NCI-H460 (cell line): ENCODE measurements at places on chromosomes 6 and 20.
A peak's percentile ranks its signal among the peaks of the same experiment; 100 is the strongest.

- no peak for DNase-seq
Measured at GRCh38 chr6:122995921-122996793, at the start of gene CLVS2. CLVS2 (plus strand) TSS chr6:122996235; CDS start chr6:122997778, 1,543 bp downstream.

GRCh38 chr6:21942897-21943296, 349.3 kb downstream of the SOX4 start:
- DNase-seq = no peak

DNA sequence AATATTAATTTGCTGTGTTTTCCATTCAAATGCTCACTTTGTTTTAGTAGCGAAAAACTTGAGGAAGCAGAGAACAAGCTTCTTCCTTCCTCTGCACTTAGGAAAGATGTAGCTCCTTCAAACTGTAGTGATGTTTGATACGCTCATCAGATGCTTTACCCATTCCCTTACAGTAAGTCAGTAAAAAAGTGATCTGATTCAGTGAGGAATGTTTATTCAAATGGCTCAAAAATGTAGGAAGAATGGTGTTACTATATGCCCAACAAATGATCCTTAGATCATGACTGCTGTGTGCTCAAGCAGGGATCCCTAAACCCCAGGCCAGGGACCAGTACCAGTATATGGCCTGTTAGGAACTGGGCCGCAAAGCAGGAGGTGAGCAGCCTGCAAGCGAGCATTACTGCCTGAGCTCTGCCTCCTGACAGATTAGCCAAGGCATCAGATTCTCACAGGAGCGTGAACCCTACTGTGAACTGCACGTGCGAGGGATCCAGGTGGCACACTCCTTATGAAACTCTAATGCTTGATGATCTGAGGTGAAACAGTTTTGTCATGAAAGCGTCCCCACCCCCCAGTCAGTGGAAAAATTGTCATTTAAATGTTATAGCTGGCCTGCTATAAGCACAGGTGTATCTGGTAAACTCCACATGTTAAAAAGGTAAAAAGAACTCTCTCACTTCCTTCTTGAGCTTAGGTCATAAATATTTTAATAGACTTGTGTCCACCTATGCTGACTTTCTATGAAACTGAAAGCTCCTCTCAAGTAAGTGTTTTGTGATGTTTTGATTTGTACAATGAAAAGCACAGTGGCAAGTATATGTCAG, 187.2 kb downstream of the FOXC1 start:
- DNase-seq = no peak

- DNase-seq = no peak
Measured at GRCh38 chr6:31614684-31615578, at the start of gene AIF1. AIF1 (plus strand) TSS chr6:31615234; CDS start chr6:31615330, 96 bp downstream.

GRCh38 chr6:53546281-53546680, 1.4 kb upstream of the GCLC start:
- DNase-seq = no peak

DNA sequence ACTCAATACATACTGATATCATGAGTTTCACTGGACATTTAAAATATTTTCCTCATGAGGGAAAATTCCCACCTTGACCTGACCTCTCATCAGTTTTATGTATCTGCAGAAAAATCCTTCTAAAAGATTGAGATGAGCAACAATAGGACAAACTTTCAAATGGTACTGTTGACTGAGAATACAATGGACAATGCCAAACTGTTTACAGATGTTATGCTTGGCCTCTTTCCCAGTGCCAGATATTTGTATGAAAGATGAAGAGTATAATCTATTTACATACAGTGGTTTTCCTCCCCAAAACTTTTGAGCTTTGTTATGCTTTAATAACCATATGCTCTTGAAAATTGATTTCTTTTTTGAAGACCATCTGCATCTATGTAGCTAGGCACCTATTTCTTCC, 245.1 kb upstream of the RSPO3 start:
- no peak for DNase-seq

DNA sequence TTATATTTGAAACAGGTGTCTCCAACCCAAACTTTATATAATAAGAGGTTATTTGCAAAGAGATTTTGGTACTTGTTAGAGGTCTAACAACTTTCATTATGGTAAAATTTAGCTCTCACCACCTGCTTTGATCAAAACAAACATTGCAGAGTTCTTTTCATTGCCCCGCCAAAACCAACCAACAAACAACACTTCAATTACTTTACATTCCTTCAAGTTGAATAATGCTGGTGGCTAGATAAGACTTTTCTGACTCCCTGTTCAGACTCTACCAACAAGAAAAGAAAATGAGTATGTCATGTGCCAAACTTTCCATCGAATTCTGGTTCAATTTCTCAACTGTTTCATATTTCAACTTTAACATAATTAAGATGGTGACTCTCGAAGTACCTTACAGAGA, 311.1 kb downstream of the ADGRG6 start:
- DNase-seq = no peak

DNA sequence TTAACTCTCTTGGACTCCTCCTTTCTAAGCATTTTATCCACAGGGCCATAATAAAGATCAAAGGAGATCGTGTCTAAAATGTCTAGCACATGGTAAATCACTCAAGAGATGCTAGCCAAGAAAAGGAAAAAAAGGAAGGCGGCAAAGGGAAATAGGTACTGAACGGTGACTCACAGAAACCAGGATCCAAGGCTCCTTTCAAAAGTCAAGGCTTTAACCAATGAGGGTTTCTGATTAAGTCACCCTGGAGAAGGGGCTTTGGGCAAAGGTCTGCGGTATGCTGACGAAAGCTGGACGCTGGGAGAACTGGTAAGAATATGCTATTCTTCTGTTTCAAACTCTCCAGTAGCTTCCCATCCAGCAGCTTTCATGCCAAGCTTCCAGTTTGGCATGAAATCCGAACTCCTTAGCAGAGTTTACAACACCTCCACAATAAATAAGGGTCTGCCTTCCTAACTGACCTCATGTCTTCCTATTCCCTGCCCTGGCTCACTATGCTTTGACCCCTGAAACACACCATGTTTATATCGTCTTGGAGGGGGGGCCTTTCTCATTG, 1.0 kb downstream of the TOMM34 start:
- DNase-seq = no peak

GRCh38 chr6:160975162-160975561, 16.4 kb upstream of the MAP3K4 start:
- DNase-seq = no peak

DNA sequence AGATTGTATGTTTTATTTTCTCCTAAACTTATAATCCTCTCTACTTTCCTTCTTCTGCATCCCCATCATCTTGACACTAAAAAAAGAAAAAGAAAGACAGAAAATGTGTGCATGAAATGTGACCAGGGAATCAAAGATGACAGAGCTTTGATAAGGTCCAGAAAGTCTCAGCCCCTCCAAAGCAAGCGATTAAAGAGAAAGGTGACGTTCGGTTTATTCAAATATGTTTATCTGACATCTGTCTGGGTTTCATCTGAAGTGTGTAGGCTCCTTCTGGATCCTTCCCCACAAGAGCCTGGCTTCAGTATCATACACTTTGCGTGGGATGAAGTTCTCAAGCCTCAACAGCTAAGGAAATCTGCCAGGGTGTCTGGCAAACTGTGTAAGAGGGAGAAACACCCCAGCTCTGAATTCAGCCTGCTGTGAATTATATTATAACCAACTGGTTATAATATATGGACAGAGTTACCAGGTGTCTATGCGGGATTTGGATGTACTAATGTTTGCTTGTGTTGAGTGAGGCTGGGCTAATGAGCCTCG, 263.0 kb downstream of the ZNF217 start:
- no peak for DNase-seq

DNA sequence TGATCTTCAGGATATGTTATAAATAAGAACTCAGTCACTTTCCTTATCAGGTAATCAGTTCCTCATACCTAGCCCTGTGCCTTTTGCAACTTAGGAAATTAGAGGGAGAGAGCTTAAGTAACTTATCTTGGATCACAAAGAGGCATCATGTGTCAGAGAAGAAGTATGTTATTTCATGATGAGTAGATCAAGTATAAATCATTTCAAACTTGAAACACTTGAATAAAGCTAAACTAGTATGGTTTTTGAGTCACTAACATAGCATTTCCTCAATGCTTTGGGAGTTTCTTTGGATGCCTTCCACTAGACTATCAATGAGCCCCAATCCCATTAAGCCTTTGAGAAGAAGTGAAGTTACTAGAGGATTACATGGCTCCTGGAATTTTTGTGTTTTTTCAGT, 102.6 kb upstream of the TNFAIP3 start:
- DNase-seq = no peak

GRCh38 chr20:47282864-47283263, 73.6 kb downstream of the ZMYND8 start:
- no peak for DNase-seq

GRCh38 chr20:58511364-58511763, 3.8 kb downstream of the APCDD1L start:
- no peak for DNase-seq

DNA sequence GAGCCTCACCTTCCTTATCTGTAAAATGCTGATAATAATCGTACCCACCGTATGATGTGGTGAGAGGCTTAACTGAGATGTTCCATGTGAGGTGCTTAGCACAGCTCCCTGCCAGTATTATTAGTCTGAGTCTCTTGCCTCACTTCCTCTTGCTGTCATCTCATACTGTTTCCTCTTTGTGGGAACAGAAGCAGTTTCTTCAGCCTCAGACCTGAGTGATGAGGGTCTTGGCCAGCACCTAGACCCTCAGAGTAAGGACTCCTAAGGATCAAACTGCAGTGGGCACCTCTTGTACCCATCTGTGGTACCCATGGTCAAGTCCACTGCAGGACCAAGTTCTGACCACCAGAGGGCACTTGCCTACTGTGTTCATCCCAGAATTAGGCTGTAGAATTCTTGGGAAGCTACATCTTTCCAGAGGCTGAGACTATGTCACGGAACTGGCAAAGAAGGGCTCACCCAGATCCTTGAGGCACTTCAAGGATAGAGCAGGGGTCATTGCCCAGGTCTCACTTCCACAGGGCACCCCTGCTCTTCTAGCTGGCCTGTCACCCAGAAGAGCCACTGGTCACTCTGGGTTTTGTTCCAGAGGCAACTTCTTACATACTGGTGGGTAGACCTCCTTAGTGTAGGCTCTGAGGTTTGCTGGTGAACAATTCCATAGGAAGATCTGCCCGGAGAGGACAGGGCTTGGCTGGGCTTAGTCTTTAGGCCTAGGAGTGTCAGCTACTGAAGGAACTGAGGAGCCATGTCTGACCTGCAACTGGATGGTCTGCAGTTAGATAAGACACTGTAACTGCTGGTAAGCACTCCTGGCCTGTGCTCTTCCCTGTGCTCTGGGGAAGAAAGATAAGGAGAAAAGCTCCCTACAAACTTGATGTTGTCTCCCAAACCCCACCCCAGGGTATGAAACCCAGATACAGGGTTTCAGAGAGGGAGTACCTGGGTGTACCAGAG, 20.6 kb upstream of the SGK2 start:
- peak; percentile 50 for DNase-seq

GRCh38 chr6:170307080-170307545, 555 bp downstream of the FAM120B start:
- no peak for DNase-seq

DNA sequence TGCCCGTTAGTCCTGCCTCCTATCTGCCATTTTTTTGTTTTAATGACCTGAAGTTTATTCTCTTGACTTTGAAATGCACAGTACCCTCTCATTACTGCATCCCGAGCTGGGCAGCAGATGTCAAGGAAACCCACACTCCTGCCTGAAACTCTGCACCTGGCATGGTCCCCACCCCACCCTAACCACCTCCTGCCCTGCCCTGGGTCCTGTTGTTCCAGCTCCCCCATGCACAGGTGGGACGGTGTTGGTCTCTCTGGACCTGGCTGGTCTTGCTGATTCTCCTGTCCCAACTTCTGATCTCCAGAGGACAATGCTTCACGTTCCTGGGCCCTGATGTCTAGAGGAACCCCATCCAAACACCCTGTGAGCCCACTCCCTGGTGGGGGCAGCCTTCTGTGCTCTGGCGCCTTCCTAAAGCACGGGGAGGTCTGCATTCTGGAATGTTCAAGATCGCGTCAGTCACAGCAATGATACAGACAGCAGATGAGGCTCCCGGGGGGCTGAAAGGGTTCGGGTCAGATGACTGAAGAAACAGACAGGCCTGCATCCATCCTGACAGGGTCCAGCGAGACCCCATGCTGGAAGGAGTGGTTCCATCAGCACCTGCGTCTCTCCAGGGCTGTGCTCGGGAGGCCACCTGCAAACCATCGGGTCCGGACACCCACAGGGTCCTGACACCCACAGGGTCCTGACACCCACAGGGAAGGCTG, 73.6 kb downstream of the ERMARD start:
- no peak for DNase-seq

GRCh38 chr6:98487612-98488011, 346.8 kb upstream of the POU3F2 start:
- DNase-seq = no peak

- peak; percentile 49 for DNase-seq
Measured at GRCh38 chr6:33702345-33702977, 9.0 kb downstream of the UQCC2 start.

DNA sequence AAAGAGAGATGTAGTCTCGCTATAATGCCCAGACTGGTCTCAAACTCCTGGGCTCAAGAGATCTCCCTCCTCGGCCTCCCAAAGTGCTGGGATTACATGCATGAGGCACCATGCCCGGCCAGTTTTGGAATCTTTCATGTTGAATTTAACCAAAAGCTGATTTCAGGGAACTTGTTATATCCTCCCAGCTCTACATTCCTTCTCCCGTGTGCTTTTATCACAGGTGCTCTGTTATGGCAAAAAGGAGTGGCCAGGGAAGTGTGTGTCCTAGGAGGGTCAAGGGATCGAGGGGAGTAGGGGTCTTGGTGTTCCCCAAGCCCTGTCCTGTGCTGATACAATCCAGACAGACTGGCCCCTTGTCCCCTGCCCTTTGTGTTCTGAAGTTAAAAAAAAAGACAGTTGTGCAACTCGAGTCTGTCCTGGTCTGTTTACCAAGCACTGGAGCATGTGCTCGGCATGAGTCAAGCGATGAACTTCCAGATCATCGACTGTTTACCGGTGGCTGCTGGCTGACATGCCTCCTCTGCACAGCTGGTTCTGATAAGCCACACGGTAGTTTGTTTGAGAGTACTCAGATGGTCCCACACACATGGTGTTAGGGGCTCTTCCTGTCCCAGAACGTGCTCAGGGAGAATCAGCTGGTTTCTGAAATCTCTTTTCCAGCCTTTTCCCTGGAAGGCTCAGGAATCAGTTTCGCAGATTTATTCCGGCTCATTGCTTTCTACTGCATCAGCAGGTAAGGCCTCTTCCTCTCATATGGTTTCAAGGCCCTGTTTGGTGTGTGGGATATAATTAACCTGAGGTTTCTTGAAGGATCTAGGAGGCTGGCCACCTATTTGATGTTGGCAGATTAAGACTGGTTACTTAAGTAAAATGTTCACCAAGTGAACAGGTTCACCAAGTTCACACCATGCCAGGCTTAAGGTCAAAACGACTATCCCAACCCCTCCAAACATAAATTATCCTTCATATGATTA, 52.6 kb upstream of the NAA20 start:
- peak; percentile 27 for DNase-seq
